ENCODE measurements at places on chromosomes 3 and 15.

DNA sequence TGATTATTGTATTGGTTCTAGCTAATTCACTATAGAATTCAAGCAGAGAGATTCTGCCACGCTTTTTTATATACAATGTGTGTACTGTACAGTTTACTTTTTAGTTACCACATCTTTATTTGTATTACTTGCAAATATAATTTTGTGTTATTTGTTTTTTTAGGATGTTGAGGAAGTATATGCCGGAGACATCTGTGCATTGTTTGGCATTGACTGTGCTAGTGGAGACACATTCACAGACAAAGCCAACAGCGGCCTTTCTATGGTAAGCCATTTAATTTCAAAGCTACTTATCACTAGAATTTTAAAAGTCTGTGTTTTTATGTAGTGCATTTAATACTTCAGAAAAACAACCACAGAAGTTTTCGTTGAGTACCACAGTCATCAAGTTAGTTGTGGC is 11.7 kb downstream of the LXN start:
- no peak for DNase-seq

- no peak for DNase-seq
Measured at GRCh38 chr3:89261673-89262072, 154.3 kb downstream of the EPHA3 start.

DNA sequence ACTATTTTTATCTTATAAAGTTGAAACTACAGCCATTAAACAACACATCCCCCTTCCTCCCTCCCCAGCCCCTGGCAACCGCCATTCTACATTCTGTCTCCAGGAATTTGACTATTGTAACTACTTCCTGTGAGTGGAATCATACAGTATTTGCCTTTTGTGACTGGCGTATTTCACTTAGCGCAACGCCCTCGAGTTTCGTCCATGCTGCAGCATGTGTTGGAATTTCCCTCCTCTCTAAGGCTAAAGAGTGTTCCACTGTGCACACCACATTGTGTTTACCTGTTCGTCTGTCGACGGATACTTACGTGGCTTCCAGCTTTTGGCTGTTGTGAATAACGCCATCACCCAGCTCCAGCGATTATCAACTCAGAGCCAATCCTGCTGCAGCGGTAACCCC is 52.0 kb upstream of the DLG1 start:
- no peak for DNase-seq

DNA sequence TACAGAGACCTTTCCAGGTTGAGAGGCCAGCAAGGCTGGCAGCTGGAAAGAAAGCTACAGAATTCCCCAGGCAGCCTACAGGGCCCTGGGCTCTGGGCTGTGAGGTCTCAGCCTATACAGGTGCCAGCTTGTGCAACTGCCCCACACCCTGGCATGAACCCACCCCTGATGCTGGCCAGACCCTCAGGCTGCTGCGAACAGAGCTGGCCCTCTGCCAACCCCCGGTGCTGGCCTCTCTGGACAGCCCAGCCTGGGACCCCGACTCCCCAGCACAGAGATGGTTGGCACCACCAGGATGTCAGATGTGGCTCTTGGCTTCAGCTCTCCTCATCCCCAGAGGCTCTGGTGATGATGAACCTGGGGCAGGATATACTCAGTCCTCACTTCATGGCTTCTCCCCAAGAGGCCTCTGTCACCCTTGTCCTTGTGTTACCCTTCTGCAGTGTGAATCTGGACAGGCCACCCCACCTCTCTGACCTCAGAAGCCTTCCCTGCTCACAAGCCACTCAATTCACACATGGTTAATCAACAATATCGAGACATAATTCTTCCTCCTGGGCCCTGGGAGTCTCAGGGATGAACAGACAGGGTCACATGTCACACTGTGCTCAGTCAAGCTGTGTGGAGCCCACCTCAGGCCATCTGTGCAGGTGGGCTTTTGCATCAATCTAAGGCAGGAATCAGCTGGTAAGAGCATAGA is 11.0 kb upstream of the BFSP2 start:
- no peak for DNase-seq

DNA sequence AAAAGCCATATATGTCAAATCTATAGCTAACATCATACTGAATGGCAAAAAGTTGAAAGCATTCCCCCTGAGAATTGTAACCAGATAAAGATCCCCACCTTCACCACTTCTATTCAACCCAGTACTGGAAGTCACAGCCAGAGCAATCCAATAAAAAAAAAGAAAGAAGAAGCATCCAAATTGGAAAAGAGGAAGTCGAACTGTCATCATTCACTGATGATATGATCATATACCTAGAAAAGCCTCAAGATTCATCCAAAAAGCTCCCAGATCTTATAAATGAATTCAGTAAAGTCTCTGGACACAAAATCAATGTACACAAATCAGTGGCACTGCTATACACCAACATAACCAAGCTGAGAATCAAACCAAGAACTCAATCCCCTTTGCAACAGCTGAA is 97.4 kb downstream of the CBLB start:
- no peak for DNase-seq

GRCh38 chr3:167350245-167350862 is 29.7 kb downstream of the ZBBX start:
- DNase-seq = peak; percentile 22

DNA sequence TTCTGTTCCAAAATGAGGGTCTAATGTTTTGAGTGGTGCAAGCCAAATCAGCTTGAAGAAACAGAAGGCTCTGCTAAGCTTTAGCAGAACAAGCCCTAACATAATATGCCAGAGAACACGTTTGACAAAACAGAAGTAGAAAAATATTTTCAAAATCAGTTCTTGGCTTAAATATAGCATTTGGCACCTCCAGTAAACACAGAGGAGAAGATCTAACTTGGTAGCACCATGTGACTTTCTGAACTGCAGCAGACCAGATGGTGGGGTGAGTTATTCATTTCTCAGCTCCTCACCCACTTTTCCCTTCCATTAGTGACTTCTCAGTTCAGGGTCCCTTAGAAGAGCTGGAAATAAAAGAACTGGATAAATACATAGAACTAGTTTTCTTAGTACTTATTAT is 395.8 kb downstream of the MAGI1 start:
- no peak for DNase-seq

Data from hematopoietic multipotent progenitor cell treated with erythropoietin and hydrocortisone succinate and interleukin-3 and kit ligand, for 8 days (in vitro differentiated cells).